Foreskin fibroblast (primary cell): ENCODE measurements at places on chromosomes 7 and 10.

- no peak for DNase-seq
Observed at GRCh38 chr10:71644307-71645180, 75.0 kb downstream of the C10orf105 start.

DNA sequence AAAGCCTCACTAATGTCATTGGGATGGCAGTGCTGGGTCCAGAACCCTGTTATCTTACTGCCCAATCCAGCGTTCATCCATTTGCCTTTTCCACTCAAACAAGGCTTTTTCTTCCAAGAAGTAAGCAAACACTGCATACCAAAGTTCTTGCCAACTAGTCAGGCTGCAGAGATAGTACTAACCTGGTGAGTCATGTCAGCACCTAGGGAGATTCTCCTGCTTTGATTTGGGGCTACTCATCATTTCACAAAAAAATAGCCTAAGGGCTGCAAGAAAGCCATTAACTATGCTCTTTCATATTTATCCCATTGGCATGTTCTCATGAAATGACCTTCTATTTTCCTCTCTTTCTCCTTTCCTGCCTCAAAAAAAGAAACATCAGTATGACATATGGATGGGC is 142.6 kb downstream of the TWIST1 start:
- DNase-seq: peak; percentile 69

DNA sequence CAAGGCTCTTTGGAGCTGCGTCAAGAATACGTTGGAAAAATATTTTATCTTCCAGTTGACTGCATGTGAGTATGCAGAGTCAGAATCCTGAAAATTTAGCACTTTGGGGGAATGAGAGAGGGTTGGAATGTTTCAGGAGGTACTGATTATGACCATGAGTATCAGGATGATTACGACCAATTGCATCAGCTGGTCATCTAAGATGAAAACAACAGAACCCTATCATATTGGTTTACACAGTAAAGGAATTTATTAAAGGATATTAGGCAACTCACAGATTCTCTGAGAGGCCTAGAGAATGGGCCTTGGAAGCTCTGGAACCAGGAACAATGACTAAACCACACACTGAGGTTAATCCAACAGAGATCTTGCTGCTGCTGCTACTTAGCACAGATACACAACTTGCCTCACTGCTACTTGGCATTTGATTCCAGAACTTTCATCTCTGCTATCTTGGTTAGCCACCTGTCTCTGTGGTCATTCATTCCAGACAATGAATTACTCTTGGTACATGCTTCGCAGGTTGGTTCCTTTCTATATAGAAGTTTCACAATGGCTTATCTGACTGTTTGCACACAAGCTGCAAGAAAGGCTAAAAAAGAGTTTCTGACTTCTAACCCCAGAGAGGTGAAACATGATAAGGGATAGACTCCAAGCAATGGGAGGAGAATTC is 68.0 kb upstream of the CTTNBP2 start:
- no peak for DNase-seq

DNA sequence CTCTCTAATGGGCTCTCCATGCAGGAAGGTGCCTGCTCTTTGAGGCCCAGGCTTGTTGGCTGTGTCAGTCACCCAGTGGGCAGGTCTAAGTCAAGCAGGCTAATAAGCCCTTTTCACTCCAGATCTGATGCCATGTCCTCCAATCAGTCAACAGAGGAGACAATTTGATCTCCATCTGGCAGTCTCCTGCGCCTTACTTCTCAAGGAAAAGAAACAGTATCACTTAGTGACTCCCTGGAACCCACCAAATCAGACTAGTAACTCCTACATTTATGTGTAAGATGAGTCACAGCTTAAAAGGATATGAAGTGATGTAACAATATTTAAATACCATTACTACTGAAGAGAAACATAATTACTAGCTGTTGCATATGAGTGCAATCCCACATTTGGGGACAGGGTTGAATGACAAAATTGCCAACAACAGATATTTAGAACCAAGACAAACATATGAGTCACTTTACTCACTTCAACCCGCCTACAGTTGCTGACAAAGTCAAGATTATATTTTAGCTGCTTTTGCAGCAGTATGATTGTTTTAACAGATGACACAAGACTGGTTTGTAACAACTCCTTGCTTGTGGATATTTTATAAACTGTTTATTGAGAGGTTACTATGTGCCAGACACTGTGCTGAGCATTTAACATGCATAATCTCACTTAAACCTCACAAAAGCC is 72.1 kb downstream of the USP6NL start:
- peak; percentile 55 for DNase-seq

DNA sequence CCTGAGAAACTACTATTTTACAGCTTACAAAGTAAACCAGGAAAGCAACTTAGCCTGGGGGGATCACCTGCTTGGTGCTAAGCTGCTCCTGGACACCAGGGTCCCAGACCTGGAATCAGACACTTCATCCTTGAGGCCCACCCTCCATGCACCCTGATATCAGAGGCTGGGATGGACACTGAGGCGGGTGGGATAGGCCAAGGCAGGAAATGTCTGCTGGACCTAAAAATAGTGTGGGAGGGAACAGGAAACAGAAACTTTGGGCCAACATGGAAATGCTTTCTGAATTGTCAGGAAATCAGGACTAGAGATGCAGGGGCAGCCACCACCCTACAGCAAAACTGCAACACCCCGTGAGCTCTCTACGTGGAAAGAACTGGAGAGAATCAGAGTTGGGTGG is 101.5 kb upstream of the PODXL start:
- no peak for DNase-seq

- DNase-seq: no peak
Observed at GRCh38 chr7:5278766-5279165, 4.0 kb upstream of the SLC29A4 start.

- no peak for DNase-seq
Observed at GRCh38 chr7:122269241-122269640, 35.3 kb downstream of the FEZF1 start.

DNA sequence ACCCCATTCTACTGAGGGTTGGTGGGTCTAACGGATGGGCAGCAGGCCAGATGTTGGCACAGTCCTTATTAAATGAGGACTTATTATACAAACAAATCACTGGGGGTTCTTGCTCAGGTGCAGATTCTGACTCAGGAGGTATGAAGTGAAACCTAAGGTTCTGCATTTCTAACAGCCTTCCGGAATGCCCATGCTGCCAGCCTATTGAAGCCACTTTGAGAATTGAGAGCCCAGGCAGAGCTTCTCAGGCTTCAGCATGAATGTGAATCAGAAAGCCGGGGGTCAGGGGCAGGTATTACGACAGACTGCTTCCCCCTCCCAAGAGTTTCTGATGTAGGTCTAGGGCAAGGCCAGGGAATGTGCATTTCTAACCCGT is 34.1 kb upstream of the NPFFR1 start:
- no peak for DNase-seq

DNA sequence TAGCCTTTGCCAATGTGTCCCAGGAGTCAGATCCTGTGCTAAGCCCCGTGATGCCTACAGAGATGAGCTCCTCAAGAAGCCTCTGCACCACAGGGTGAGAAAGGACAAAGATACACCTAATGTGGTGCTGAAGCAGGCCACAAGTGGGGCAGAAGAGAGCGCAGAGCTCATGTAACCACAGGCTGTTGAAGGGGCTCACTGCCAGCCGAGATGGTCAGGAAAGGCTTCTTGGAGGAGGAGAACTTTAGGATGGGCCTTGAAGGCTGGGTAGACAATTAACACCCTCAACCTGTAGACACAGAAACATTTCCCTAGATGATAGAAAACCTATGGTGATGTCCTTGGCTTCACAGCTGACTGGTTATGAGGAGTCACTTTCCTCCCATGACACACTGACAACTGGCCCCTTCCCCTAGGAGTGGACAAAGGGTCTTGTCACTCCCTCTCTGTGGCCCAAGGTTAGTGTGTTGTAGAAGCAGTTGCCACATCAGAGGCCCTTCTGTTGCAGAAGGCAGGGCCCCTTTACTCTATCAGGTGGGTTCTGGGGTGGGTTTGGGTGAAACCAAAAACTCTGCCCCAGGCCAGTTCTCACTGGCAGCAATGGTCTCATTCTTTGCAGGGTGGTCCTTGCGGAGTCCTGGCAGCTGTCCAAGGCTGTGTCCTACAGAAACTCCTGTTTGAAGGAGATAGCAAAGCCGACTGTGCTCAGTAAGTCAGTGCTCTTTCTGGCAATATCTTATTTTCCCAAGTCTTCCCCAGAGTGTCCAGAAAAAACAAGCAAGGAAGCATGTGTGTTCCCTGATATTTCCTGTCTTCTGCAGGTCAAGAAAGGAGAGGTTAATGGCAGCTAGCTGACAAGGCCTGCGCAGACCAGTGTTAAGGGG is 69.2 kb downstream of the MINDY4 start:
- DNase-seq: no peak

- no peak for DNase-seq
Observed at GRCh38 chr10:85612833-85613232, 753.8 kb downstream of the GRID1 start.

DNA sequence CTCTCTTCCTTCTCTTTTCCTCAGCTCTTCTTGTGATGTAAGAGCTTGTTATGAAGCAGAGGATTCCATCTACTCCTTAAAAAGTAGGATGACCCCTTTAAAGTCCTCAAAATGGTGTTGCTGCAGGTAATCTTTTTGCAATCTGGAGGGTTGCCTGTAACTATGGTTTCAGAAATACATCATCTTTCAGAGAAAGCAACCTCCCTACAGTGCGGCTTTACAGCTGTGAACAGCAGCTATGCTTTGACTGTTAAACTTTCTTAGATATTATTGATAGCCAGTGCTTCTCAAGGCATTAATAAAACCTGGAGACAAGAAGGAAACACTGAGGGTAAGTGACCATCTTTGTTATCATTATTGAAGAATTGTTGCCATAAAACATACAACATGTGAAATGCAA is 86.6 kb upstream of the MDFIC start:
- no peak for DNase-seq

GRCh38 chr10:49746626-49747302 is 15.4 kb downstream of the OGDHL start:
- no peak for DNase-seq

DNA sequence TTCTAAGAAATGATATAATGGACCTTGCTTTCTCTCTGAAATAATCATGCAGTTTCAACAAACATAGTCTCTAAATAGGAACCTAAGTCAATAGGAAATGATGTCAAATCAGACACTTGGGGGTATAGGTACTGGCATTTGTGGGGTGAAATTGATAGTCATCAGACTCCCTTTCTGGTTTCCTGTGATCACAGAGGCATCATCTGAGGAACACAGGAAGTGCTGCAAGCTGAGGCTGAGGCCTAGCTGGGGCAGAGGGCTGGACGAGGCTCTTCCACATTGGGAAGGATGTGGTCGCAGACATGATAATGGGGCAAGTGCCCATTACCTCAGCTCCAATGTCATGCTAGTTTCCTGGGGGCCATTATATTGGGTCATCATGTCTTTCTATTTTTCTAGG is 33.5 kb upstream of the TARP start:
- no peak for DNase-seq

GRCh38 chr10:30827531-30828120 is 198.1 kb upstream of the LYZL2 start:
- peak; percentile 90 for DNase-seq

DNA sequence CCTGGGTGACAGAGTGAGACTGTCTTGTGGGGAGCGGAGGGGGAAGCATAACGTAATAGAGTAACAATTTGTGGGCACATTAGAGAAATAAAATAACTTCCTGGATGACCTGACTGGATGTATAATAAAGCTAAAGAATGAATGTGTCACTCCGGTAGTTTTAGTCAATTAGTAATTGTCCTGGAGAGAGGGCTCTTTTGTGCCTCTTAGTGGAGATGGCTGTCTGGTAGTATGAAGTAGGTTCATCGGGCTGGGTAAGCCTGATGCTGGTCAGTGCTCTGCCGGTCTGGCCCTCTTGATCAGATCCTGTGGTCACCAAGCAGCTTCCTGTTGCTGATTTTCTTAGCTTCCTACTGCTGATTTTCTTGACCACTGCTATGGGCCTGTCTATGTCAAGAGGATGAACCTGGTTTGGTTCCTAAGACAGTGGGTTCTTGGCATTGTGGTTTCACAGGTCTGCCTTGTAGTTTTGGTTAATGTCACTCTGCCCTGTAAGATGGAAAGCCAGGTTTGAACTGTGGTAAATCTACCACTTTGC is 34.1 kb downstream of the ZRANB1 start:
- DNase-seq: no peak

GRCh38 chr10:20778008-20778757 is 118.9 kb downstream of the NEBL start:
- no peak for DNase-seq

GRCh38 chr7:47557317-47557693 is 24.6 kb downstream of the TNS3 start:
- no peak for DNase-seq

GRCh38 chr10:123160311-123160980 is 6.2 kb downstream of the BUB3 start:
- DNase-seq: no peak

DNA sequence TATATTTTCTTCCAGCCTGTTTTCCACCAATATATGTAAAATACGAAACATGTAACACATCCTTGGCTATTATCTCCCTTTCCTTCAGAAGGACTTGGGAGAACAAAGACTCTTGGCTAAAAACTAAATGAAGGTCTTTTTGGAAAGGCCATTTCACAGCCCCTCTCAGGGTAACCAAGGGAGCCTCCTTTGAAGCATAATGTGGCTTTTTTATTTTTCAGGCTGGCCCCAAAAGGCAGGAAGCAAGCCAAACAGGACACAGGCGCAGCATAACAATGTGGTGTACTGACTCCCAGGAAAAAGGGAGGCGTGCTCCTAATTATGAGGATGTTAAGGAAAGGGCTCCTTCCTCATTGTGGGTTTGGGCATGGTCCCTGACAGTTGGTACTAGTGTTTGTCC is 30.3 kb upstream of the CCSER2 start:
- DNase-seq: no peak

DNA sequence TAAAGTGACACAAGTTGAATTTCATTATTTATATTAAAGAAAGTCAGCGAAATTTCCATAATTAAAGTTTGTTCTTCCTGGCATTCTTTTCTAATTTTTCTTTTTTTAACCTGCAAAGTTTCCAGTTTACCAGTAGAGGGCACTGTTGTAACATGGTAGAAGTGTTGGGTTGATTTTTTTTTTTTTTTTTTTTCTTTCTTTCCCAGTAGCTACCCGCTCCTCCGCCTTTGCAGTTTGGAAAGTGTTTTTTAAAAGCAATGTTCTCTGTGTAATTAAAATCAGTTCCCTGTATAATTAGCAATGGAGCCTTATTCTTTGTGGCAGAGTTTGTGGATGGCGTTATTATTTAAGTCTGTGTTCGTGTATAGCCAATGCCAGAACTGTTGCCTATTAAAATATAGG is 53.7 kb downstream of the TAF3 start:
- no peak for DNase-seq

DNA sequence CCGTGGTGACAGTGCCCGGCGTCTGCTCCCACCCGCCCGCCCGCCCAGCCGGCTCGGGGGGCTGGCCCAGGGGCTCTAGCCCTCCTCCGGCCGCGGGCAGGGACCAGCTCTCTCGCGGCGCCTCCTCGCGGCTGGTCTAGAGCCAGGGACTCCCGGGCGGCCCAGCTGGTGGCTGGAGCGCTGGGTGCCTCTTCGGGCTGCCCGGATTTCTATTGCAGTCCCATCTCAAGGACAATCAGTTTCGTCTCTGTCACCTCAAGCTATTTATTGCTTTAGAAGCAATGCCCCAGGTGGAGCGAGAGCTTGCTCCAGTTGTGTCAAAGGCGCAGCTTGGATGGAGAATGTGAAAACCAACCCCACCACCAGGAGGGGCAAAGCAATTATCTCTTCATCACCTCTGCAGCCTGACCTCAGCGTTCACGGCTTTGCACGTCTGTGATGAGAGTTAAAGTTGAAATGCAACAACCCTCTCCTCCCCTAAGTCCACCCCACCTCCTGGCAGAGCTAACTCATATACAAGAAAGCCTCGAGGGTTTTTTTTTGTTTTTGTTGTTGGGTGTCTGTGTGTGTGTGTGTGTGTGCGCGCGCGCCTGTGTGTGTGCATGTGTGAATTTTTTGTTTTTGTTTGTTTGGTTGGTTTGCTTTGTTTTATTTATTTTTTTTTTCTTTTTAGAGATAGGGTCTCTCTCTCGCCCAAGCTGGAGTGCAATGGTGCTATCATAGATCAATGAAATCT is at the start of gene ITGA8:
ITGA8 (minus strand) TSS at position 24 of the 736 bp plus-strand sequence. CDS start 151 bp downstream, outside the sequence.
- DNase-seq: no peak
